ENCODE measurements at places on chromosomes 3 and 15.

GRCh38 chr15:77622209-77622933 is 10.3 kb downstream of the LINGO1 start:
- no peak for DNase-seq

DNA sequence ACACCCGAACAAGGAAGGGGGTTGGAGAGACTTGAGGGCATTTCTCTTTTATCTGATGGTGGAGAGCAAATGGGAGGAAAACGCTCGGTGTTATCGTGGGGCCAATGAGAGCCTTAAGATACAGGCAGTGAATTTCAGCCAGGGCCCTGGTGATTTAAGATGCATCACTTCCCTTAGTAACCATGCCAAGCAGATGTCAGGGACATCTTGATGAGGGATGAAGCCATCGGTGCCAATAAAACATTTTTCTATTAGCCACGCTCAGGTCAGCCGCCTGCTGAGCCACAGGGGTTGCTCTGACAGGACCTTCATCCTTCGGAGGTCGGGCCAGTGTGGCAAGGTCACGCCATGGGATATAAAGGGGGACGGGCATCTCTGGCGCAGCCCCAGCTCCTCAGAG is 10.6 kb downstream of the IQSEC1 start:
- DNase-seq, result no peak

- DNase-seq, result no peak
These were observed 212.0 kb downstream of the NR1D2 start for GRCh38 chr3:24157106-24157505.

DNA sequence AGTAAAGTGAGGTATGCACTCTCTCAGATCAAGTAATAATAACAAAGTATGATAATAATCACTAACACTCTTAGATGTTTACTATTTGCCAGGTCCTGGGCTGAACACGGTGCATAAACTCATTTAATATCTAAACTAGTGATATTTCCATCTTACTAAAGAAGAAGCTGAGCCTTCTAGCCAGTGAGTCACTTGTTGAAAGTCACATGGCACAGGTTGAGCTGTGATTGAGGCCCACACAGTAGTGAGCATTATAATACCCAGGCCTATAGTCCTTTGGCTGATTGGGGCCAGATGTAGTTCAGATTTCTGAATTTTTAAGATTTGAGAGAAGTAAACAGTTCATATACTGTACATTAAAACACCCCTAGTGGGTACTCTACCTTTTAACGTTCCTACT is 93.2 kb upstream of the CCDC80 start:
- DNase-seq, result no peak

DNA sequence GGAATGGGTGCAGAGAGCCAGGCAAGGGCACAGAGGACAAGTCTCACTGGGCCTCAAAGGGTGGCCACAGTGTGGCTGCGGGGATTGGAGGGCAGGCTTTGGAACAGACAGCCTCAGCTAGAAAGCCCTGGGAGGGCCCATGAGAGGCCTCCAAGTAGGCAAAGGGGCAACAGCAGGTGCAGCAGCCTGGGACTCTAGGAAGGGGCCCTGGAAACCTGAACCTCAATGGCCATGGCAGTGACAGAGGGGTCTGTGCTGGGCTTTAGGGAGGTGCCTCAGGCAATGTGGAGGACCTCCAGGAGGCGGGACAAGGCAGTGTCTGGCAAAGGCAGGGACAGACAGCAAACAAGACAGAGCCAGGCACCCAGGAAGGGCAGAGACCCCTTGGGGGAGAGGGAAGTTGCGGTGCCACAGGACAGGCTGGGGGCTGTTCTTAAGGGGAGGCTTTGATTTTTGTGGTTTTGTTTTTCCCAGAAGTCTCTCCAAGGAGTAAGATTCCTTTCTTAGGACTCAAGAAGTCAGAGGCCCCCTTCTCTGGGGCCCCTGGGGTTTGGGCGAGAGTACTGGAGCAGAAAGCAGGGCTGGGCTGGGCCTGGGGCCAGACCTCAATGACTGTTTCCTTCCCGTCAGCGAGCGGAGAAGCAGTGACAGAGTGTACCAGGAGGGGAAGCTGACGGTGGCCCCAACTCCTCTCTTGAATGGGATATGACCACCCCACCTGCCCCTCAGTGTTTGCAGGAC is 9.7 kb downstream of the STOML1 start:
- DNase-seq, result peak; percentile 91

DNA sequence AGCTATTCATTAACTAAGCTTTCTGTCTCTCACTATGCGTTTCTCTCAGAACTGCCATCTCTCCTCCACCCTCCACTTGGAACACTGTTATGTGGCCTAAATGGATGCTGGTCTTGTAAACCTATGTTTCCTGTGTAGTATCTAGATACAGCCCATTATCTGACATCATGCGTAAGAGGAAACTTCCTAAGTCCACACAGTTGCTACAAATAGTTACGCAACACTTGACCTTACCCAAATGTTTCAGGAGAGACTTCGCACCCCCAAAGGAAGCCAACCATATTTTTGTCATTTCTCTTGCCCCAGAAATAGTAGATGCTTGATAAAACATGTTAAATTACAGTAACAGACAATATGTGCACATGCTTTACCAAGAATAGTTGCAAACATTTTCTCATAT is 87.2 kb upstream of the TPRG1 start:
- DNase-seq, result no peak

DNA sequence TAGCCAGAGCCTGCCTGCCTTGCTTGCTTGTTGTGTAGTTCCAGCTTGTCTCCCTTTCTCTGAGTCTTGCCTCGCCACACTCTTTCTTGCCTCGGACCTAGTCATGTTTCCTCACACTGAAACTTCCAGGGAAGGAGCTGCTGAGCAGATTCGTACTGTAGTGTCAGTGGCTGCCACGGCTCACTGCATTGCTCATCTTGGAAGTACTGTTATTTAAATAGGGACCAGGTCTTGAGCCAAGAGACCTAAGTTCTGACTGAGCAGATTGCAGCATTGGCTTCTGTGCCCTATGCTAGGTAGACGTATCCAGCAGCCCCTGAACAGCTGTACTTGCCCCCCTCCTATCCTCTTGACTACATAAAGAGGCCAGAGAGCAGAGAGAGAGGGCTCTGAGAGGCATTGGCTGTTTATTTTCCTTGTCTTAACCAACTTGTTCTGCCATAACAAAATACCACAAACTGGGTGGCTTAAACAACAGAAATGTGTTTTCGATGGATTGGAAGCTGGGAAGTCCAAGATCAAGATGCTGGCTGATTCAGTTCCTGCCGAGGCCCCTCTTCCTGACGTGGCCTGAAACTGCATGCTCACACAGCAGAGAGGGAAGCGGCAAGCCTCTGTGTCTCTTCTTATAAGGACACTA is 5.8 kb upstream of the RARRES1 start:
- no peak for DNase-seq

- DNase-seq, result no peak
These were observed 324.1 kb upstream of the RASGRP1 start for GRCh38 chr15:38888701-38889221.

DNA sequence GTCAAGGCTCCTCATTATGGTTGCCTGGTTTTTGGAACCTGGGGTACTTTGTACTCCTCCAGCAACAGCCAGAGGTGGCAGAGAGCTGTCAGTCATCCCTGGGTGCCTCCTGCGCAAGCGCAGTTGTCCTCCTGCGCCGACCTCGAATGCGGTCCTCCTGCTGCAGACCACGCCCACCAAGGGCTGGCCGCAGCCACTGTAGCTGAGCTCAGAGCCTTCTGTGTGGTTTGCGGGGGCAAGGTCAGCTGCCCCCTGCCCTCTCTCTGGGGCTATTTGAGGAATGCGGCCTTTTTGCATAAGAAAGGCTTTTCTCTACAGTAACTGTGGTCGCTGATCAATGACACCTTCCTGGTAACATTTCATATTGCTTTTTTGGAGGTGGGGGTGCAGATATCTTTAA is 131.3 kb upstream of the SNRPN start:
- DNase-seq, result peak; percentile 30

GRCh38 chr15:35852818-35853624 is 307.1 kb upstream of the DPH6 start:
- no peak for DNase-seq

DNA sequence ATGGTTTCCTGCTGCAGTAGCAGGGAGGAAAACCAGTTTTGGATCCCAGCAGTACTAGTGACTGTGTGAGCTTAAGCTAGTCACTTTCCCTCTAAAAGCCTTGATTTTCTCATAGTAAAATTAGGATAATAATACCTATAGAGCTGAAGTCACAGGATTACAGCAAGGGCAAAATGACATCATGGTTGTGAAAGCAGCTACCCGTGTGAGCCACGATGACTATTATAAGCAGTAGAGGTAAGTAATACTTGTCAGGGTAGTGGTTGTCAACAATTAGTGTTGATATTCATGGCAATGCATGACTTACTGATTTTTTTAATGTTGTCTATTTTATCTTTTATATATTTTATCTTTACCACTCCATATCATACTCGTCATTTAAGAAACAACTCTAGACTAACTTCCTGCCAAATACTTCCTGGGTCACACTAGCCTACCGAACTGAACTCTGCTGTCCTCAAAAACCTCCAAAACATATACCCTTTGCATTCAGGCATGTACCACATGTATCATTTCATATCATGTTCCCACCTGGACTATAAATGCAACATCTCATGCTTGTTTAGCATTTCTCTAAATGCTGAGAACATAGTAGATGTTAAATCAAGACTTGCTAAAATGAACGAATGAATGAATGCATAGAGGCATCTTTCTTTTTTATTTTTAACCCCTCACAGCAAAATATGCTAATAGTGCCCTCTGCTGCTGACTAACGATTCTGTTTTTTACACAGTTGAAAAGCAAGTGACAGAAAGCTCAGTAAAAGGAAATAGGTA is 172.6 kb downstream of the P3H2 start:
- no peak for DNase-seq

DNA sequence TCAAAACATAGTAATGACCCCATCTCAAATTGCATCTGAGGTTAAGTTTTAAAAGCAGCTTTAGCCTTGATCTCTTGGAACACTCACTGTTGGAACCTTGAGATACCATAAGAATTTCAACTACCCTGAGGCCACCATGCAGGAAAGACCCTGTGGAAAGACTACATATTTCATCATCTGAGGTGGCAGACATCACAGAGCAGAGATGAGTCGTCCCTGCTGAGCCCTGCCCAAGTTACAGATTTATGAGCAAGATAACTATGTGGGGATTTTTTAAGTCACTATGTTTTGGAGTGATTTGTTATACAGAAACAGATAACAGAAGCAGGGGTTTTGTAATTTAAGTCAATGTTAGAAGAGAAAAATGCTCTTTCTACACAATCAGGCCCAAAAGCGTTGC is 168.4 kb downstream of the STAC start:
- DNase-seq, result no peak

Data from right hindlimb (tissue), 1 donor.